H7 (cell line): ENCODE measurements at places on chromosomes 2 and 18. TPM values are rescaled to one million over a fixed set of nuclear protein-coding genes. Genes with fewer than 3 reads are reported as not detected.
A peak's percentile ranks its signal among the peaks of the same experiment; 100 is the strongest.

Gene FBLN7
- 0.04 and 0.38 TPM in 2 replicates for total RNA-seq

- DNase-seq: peak; percentile 25
Measured at GRCh38 chr2:212939777-212940531, 211.5 kb downstream of the IKZF2 start.

DNA sequence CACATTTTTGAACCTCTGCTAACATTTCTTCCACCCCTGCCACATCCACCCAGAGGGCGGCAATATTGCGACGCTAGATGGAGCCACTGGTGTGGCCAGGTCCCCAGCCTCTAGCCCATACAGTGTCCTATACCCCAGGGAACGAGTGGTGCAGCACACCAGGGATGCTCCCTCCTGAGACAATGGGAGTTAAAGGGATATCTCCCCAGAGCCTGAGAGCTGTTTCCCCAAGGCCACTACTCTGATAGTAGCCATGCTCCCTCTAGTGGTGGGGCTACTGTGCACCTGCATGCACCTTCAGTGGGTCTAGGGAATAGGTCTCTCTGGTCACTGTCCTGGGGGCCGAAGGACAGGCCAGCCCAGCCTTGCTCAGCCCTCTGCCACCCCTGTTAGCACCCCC lies 336.4 kb upstream of the FSHR start:
- peak; percentile 78 for DNase-seq

- DNase-seq: no peak
Measured at GRCh38 chr2:78535395-78535794, 490.1 kb upstream of the REG3G start.

GRCh38 chr2:30209227-30209626 lies 22.1 kb upstream of the LBH start:
- no peak for DNase-seq

DNA sequence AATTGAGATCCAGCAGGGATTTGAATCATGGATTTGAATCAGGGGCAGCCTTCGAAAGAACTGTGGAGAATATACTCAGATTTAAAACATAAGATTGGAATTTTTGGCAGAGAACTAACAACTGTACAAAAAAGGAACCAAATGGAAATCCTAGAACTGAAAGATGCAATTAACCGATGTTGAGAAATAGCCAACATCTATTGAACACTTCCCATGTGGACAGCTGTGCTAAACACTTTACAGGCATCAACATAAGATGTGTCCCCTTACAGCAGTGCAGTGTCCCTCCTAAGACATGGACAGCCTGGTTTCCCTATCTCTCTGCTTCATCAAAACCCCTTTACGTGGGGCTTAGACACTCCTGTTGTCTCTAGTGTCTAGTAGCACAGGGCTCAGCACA lies 3.7 kb upstream of the IL1RN start:
- no peak for DNase-seq

Gene EGR4
- total RNA-seq: 0.04 TPM in 1 of 2 replicates, not detected in the other

DNA sequence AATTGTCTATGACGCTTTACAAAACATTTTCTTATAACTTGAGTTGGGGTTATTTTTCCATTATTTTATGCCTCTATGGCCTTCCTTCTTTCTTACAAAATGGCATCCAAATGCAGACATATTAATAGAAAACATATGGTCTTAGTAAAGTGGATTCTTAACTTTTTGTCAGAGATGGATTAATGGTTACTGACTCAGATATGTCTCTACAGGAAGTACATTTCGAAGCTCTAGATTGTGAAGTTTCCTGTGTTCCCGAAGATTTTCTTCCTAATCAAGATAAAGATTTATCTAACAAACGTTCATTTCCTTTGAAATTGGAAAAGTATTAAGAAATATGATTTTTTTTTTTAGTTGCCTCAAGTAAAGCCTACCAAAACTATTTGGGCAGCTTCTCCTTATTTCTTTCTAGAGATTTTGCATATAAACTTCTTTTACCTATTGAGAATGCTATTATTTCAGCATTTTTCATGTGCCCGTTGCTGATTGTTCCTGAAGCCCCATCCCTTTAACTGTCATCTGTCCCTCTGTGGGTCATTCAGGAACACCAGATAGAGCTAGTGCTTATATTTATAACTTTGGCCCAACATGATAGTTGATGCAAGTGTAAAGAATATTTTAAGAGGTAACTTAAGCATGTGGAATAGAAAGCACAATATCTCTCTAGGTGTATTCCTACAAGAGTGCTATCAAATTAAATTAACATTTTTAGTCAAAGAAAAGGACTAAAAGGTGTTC lies 498.0 kb downstream of the CCDC85A start:
- DNase-seq: no peak

Gene GRHL1
- total RNA-seq: 0.30 and 1.2 TPM in 2 replicates
